ENCODE measurements at places on chromosomes 6 and 20.

DNA sequence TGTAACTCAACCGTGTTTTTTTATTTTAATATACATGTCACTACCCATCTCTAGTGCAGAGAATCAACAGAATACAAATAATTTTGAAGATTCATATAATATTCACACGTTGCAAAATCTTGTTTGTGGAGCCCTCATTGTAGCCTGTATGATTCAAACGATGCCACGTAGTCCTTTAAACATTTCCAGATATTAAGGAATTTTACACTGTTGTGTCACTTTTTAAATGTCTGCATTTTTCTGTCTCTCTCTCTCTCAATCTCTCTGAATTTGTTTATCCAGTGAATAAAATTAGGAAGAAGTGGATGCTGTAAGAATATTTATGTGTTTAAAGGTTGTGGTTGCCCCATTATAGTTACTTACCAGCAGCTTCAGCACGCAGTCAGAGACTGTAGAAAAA is 262.0 kb downstream of the PAX1 start:
- DNase-seq, result no peak

- DNase-seq, result no peak
Observed at GRCh38 chr6:159039885-159040258, 4.9 kb downstream of the TAGAP start.

DNA sequence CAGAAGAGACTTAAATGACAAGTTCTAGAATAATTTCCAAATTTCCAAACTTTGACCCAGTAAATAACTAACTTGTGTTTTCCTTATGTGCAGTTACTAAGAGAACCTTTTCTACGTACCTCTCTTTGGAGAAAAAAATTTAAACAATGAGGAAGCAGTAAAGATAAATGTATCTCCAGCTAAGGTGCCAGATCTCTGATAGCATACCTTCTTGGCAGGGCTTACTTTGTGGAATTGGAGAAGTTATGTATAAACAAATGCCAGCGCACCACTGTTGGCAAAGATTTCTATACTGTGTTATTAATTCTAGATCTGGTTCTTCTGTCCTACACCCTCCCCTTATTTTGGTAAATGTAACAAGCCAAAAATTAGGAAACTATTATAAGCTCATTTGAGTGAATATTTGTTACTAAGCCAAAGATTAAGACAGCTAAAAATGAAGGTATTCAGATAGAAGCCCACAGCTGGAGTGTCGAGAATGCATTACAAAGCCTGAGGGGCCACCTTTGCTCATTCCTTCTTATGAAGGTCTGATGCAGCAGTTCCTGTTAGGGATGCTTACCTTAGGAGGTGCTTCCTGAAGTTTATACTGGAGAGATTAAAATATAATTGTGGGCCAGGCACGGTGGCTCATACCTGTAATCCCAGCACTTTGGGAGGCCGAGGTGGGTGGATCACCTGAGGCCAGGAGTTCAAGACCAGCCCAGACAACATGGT is 373.1 kb upstream of the SOX4 start:
- DNase-seq, result no peak

DNA sequence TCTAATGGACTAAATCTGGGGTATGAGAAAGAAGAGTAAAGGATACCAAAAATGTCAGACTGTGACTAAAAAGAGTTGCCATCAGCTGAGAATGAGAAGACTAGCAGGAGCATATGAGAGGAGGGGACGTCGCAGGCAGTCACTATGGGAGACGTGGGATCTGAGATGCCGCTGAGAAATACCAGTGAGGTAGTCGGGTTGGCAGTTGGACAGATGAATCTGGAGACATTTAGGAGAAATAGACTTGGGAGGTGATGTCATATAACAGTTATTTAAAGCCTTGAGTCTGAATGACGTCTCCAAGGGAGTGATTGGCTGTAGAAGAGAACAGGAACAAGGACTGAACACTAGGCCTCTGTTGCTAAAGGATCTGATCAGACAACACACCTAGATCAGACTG is 51.5 kb upstream of the TRIM26 start:
- no peak for DNase-seq

GRCh38 chr6:5726976-5727718 is 279.6 kb downstream of the NRN1 start:
- no peak for DNase-seq

GRCh38 chr20:8389381-8390036 is 257.4 kb downstream of the PLCB1 start:
- DNase-seq, result no peak

- DNase-seq, result no peak
Observed at GRCh38 chr6:18997375-18997826, 610.3 kb downstream of the RNF144B start.

DNA sequence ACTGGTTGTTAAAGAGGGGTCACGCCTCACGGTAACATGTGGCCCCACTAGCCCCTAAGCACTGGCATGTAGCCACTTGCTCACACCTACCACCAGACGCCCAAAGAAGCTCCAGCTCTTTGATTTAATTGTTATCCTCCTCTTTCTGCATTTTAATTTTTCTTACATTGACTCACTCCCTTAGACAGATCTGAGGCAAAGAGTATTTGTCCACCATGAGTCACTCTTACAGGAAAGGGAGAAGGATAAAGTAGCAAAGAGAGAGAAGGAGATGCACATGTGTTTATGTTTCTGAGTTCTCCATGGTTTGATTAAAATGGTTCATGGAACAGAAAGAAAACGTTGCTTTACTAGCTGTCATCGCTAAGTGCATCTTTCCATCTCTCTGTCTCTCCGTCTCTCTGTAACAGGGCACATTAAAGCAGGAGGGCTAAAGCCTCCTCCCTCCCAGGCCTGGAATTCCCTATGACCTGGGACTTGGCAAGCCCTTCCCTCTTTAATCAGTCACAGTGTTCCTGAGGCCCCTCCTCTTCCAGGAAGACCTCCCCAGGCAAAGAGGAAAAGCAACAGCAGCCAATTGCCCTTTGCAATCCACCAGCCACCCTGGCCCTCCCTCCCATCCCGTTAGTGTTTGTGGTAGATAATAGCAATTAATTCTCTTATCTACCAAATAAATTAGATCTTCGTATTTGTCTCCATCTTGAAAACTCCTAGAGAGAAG is 112.8 kb upstream of the TSHZ2 start:
- DNase-seq, result peak; percentile 25

GRCh38 chr6:169391473-169392071 is 137.9 kb upstream of the THBS2 start:
- DNase-seq, result no peak

DNA sequence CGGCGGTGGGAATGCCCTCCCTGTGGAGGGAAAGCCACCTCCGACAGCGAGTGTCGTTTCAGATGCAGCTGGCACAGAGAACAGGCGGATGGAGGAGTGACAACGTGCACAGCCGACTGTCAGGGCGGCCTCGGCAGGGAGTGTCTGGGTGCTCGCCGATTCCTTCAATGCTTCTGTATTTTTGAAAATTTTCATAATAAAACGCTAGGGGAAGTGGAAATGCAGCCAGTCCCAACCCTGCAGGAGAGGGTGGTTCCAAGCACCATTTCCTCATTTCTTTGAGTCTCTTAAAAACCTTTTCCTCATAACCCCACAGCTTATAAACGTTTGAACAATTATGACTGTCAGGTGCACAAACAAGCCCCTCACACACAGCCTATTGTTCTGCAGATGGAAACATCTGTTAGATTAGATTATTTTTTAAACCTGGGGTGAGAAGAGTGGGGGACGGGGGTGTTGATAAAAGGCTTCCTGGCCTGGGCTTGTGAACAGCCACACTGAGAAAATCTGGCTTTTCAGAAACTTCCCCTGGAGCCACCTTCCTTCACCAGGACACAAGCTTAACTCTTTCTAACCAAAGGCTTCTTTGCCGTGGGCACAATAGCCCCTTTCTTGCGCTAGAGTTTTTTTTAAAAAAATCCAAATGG is 228.9 kb downstream of the ANKRD60 start:
- peak; percentile 61 for DNase-seq

DNA sequence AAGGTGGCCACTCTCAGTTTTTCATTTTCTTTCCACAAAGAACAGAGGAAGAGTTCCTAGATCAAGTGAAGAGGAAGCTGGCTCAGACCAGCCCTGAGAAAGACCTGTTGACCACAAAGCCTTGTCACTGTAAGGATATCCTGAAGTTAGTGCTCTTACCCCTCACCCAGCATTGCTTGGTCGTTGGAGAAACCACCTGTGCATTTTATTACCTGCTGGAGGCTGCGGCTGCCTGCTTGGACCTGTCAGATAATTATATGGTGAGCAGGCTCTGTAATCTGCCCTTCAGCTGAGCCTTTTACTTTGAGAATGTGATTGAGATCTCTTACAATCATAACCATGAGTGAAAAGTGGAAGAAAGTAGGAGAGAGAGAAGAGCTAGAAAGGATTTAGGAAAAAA is 21.9 kb downstream of the TREML1 start:
- DNase-seq, result no peak

GRCh38 chr20:54766483-54766882 is 291.1 kb downstream of the DOK5 start:
- DNase-seq, result no peak

- DNase-seq, result peak; percentile 76
Observed at GRCh38 chr6:26158076-26158580, 70.9 kb downstream of the HFE start.

GRCh38 chr20:1987826-1988225 is 6.0 kb downstream of the PDYN start:
- no peak for DNase-seq

GRCh38 chr6:36848658-36849441 is 9.6 kb upstream of the CPNE5 start:
- DNase-seq, result peak; percentile 87

DNA sequence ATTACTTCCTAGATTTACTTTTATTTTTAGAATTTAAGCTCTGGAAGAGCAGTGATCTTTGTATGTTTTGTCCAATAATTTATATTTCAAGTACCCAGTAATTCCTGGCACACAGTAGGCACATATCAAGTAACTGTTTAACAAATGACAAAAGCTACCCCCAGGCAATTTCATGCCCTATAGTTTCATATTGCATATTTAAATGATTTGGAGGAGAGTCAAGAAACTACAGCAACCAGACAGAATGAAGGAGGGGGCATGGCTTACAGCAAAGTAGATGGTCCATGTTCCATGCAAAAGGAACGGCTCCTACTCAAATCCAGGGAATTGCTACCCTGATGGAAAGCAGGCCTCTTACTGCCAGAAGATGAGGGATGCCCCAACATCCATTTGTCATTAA is 113.5 kb downstream of the ARHGAP18 start:
- no peak for DNase-seq

- DNase-seq, result no peak
Observed at GRCh38 chr20:13934992-13935894, 55.2 kb downstream of the SEL1L2 start.

DNA sequence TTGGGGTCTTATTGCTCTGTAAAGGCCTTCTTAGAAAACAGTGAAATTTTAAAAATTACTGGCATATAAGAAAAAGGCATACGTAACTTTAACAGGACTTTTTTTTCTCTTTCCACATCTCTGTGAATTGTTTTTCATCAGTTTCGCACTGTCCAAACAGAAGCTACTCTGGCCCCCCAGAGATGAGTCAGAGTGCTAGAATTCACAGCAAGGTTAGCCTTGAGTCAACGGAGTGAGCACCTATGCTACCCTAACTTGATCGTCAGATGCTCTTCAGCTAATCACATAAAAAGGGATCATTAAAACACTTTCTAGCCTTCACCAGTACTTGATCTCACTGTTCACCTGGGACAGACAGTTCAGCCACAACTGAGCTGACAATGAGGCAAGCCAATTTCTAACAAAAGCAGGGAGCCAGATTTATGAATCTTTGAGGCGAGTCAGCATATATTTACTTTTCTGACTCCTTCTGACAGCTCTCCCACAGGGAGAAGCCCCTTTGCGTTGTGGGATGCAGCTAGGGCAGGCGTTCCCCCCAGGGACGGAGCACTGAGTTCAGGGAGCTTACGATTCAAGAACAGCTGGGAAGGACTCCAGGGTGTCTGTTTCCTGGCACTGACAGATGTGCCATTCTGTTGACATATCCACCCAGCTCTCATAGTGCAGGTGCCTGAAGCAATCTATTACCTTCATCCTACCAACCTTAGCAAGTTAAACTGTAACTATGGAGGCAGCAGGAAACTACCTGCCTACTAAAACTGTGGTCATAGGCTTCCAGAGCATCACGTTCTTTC is 46.4 kb upstream of the SPDEF start:
- no peak for DNase-seq

GRCh38 chr20:37298190-37298939 is 8.9 kb downstream of the MANBAL start:
- no peak for DNase-seq

DNA sequence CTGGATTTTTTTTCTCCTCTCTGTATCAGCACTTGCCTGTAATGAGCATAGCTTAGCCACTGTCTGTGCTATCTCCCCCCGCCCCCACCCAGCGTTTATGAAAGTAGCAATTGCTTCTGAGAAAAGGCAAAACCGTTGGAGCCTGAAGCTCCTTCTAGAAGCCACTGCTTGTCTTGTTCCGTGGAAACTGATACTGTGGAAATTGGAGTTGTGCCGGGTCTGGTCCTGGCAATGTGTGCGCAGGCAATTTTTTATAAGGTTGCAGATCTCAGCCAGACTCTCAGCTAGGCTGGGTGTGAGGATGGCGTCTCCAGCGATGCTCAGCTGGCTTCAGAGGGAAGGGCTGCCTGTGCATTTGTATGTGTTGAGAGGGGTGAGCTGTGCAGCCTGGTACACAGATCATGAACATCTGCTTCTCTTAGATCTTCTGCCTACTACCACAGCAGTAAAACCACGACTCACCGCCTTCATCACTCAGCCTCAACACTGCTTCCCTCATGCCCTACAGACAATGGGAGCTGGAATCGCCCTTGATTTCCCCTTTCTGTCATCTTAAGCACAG is 72.4 kb upstream of the GTSF1L start:
- DNase-seq, result no peak

DNA sequence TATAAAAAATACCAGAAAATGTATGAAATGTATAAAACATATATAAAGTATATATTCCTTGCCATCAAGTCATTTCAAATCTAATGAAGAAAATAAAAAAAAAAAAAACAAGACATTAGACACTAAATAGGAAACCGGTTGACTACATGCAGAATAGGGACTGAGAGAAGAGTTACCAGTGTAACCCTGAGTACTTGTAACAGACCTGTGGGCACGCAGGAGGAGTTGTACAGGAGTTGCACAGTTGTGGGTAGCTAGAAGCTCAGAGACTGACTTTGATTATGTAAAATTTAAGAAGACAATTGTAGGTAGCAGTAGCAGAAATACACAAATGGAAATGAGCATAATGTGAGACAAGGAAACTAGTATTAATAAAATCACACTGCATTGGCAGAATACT is 112.4 kb upstream of the DST start:
- no peak for DNase-seq

Measured in left ventricle myocardium superior (tissue), 1 donor.